ENCODE measurements at places on chromosomes 16 and 17. TPM values are rescaled to one million over a fixed set of nuclear protein-coding genes. Genes with fewer than 3 reads are reported as not detected.
A peak's percentile ranks its signal among the peaks of the same experiment; 100 is the strongest.

- no peak for DNase-seq
Measured at GRCh38 chr16:1312467-1312816, 3.0 kb downstream of the UBE2I start.

Gene KRTAP4-4
- total RNA-seq, result not detected

Gene SOX9
- total RNA-seq, result 12.1 TPM

DNA sequence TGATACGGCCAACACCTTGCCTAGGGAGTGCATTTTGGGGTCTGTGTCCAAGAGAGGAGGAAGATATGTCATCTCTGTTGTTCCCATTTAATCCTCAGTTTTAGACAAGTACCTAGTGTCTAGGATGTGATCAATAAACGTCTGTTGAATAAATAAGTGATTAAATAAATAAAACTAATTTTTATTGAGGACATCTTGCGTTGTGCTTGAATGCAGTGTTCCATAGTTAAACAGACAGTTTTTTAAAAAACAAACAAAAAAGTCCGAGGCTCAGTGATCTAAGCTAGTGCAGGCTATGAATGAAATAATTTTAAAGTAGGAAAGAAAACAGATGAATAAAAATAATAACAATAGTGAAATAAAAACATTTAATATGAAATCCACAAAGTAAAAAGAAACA, 283.0 kb upstream of the MAF start:
- no peak for DNase-seq

DNA sequence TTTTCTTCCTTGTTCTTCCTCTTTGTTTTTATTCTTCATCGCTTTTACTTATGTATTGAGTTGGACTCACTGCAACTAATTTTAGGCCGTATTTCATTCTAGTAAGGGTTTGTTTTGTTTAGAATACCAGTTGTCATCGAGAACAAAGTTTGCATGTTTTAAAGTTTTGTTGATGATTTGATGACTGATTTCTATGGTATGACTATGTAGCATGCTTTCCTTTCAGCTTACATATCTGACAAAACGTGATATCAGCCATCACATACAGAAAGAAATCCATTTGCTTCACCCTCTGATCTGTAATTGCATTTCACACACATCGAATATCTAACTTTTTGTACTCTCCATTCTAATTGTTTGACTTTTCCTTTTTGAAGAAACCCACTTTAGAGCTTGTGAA, 4.0 kb downstream of the PRKCA start:
- no peak for DNase-seq

Gene SLC5A11
- not detected for total RNA-seq

Gene ZNF385C
- total RNA-seq, result 0.17 TPM

DNA sequence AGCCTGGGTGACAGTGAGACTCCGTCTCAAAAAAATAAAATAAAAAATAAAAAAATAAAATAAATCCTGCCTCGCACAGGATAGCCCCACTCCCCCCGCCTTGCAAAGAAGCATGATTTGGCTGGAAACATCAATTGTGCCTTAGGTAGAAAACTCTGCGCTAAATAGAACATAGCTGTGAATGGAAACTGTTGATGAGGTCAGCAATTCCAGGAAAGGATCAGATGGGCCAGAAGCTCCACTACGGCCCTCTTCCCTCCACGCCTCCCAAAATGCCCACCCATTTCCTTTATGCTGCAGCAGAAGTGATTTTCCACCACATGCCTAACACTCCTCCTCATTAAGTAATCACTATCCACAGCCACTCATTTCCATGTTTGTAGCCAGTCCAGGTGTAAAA, 473.4 kb downstream of the XYLT1 start:
- DNase-seq, result no peak

- DNase-seq, result no peak
Measured at GRCh38 chr17:21089145-21089544, 37.6 kb upstream of the DHRS7B start.

- peak; percentile 34 for DNase-seq
Measured at GRCh38 chr17:74528491-74529199, 2.6 kb downstream of the CD300LB start.

GRCh38 chr17:31226373-31226772, 70.7 kb downstream of the OMG start:
- DNase-seq, result no peak

- no peak for DNase-seq
Measured at GRCh38 chr17:57631871-57632270, 113.2 kb downstream of the CCDC182 start.

Measured in heart right ventricle (tissue), 16 donors.